Naive thymus-derived CD8-positive, alpha-beta T cell (primary cell): ENCODE measurements at places on chromosomes 3 and 15. TPM values are rescaled to one million over a fixed set of nuclear protein-coding genes. Genes with fewer than 3 reads are reported as not detected.

SLC6A11 gene
- not detected for total RNA-seq

TMC3 gene
- total RNA-seq = not detected

PLEKHO2 gene
- total RNA-seq = 8.6 TPM

MKRN3 gene
- total RNA-seq = 4.4 TPM

SH2D7 gene
- total RNA-seq = not detected

EFCAB12 gene
- total RNA-seq = 2.3 TPM

CLDN16 gene
- not detected for total RNA-seq

SHC4 gene
- not detected for total RNA-seq

CA12 gene
- total RNA-seq = not detected

THSD4 gene
- not detected for total RNA-seq

CTXN2 gene
- total RNA-seq = not detected

TMEM207 gene
- total RNA-seq = not detected

CAV3 gene
- not detected for total RNA-seq

BUB1B gene
- 0.77 TPM for total RNA-seq

B3GALNT1 gene
- total RNA-seq = 3.7 TPM

AADACL2 gene
- not detected for total RNA-seq

PPP1R14D gene
- total RNA-seq = not detected

MAGEL2 gene
- total RNA-seq = not detected

LRRC31 gene
- total RNA-seq = not detected

AGTR1 gene
- total RNA-seq = not detected

LIPH gene
- total RNA-seq = not detected

CAND2 gene
- 4.1 TPM for total RNA-seq

ERC2 gene
- not detected for total RNA-seq

CCK gene
- total RNA-seq = not detected

HHATL gene
- not detected for total RNA-seq

CHRNA3 gene
- not detected for total RNA-seq

TRAT1 gene
- total RNA-seq = 35.5 TPM

NOX5 gene
- 0.05 TPM for total RNA-seq

LSAMP gene
- total RNA-seq = not detected

LEKR1 gene
- total RNA-seq = 3.0 TPM

SLC28A1 gene
- not detected for total RNA-seq

TKT gene
- 97.0 TPM for total RNA-seq

RYK gene
- 57.2 TPM for total RNA-seq

FGD5 gene
- total RNA-seq = 0.05 TPM

GABRR3 gene
- not detected for total RNA-seq

OR5K2 gene
- not detected for total RNA-seq

LRTM1 gene
- total RNA-seq = not detected

SAMD7 gene
- total RNA-seq = not detected

TIMP4 gene
- not detected for total RNA-seq

IGSF10 gene
- total RNA-seq = not detected

TM4SF18 gene
- total RNA-seq = not detected

ALG1L2 gene
- total RNA-seq = 6.7 TPM

MYLK gene
- total RNA-seq = not detected

KLF15 gene
- total RNA-seq = 1.6 TPM

IQSEC1 gene
- total RNA-seq = 47.7 TPM

CCR3 gene
- total RNA-seq = not detected

SMCO1 gene
- total RNA-seq = not detected

CCR5 gene
- 0.47 TPM for total RNA-seq

GOLGA6L4 gene
- total RNA-seq = 3.6 TPM

HRH1 gene
- not detected for total RNA-seq

CELF6 gene
- 4.7 TPM for total RNA-seq

SLC12A1 gene
- total RNA-seq = not detected
